ENCODE measurements at places on chromosomes 11 and 22.

GRCh38 chr11:2527621-2528291 is 82.9 kb downstream of the KCNQ1 start:
- H3K27me3 ChIP-seq = no peaks in the 10 kb centered on the region
- H3K36me3 ChIP-seq = peaks cover 4% of the 10 kb centered on the region

GRCh38 chr22:30381264-30381663 is 5.9 kb downstream of the RNF215 start:
- no peak overlapping the region for H3K27ac ChIP-seq
- H3K4me3 ChIP-seq = no peak overlapping the region
- DNase-seq = no peak
- H3K4me1 ChIP-seq = no peaks in the 10 kb centered on the region
- no peaks in the 10 kb centered on the region for H3K36me3 ChIP-seq

DNA sequence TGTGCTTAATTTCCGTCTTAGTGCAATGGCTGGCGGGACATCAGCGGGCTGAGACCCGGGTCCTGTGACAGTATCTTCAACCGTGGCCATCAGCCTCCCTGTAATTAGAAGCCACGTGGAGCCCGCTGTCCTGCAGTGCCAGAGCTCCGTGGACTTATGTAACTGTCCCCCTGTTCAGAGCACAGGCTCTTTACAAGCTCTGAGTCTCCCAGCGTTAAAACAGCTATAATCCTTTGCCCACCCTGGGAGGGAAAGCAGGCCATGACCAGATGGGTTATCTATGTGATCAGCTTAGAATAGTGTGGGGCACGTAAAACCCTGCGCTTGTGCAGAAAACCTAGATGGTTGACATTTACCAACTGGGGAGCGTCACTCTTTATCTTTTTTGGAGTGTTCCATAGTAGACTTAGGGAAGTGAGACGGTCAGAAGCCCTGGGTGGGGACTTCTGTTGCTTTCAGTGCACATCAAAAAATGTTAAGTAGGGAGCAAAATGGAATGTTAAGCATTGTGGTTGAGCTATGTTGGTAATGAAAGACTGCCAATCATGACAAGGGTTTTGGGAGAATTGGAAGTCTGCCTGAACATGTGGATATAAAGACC is 103.5 kb upstream of the CADM1 start:
- no peak for DNase-seq
- no peaks in the 10 kb centered on the region for H3K36me3 ChIP-seq
- H3K27me3 ChIP-seq = no peaks in the 10 kb centered on the region
- H3K27ac ChIP-seq = no peak overlapping the region

- H3K27me3 ChIP-seq = no peaks in the 10 kb centered on the region
- no peaks in the 10 kb centered on the region for H3K4me1 ChIP-seq
- no peaks in the 10 kb centered on the region for H3K36me3 ChIP-seq
These were observed 35.7 kb upstream of the MUC5AC start for GRCh38 chr11:1121813-1122663.

DNA sequence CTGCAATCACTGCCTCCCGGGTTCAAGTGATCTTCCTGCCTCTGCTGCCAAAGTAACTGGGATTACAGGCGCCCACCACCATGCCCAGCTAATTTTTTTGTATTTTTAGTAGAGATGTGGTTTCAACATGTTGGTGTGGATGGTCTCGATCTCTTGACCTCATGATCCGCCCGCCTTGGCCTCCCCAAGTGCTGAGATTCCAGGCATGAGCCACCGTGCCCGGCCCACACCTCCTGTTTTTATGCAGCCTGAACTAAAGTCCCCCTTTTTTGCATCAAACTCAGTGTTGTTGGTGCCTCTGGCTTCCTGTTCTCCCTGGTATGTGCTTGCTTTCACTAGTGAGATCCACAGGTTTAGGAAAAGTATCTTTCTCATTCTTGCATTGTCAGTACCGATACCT is 4.2 kb downstream of the TBC1D22A start:
- no peak overlapping the region for H3K4me3 ChIP-seq
- H3K36me3 ChIP-seq = peaks cover 11% of the 10 kb centered on the region
- H3K27ac ChIP-seq = no peak overlapping the region
- peaks cover 72% of the 10 kb centered on the region for H3K4me1 ChIP-seq

DNA sequence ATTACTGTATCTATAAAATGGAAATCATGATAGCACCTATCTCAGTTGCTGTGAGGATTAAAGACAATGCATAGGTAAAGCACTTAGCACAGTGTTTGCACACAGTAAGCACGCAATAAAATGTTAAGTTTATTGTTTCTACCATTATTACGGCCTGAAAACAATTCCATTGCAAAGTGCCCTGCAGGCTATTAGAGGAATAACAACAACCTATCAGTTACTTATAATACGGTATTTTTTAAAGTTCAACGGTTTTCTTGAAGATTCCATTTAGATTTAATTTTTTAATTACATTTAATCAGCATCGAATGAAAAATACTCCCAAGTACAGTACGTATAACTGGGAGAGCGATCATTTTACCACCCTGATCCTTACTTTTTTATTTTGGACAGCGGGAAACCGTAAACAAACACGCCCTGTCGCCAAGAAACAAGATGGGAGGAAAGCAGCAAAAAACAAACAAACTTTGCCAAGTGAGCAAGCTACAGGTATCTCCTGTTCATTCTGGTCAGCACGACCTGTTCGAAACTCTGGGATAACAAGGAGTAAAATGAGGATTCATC is 893 bp downstream of the SLC36A4 start:
- DNase-seq = no peak
- peak overlapping the region; percentile 85 for H3K27ac ChIP-seq
- no peaks in the 10 kb centered on the region for H3K36me3 ChIP-seq
